ENCODE measurements at places on chromosomes 5 and 9.

- peak; percentile 72 for DNase-seq
Measured at GRCh38 chr9:96460882-96461281, 10.9 kb downstream of the HABP4 start.

DNA sequence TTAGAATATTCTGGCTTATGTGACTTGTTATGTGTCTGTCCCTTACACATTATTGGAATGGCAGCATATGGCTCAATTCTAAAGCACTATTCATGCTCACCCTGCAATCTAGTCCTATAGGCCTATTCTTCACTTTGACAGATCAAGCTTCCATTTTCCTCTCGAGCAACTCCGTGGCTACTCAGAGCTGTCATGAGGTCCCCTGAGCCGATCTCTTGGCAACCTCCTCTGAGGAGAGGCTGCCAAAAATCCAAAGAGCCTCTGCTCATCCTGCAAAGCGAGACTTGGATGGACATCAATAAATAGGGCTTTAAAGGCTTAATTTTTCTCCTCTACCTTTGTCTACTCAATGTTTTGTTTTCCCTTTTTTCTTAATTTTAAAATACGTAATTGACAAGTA lies 163.8 kb downstream of the GABRB2 start:
- no peak for DNase-seq

DNA sequence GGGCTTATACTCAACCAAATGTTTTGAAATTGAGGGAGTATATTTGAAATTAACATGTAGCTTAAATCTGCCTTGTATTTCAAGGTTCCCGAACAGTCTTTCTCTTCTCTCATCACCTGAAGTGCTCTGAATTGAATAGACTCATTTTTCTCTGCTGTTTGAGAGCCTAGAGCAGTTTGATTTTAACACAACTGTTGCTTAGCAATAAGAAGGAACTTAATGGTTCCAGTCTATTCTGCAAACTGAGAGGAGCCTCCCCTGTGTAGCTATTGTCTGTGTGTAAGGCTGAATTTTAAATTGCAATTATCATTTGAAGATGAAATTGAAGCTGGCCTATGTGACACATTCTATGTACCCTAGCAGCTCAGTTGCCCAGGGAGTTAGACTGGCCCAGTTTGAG lies 87.1 kb upstream of the CKMT2 start:
- DNase-seq, result no peak

DNA sequence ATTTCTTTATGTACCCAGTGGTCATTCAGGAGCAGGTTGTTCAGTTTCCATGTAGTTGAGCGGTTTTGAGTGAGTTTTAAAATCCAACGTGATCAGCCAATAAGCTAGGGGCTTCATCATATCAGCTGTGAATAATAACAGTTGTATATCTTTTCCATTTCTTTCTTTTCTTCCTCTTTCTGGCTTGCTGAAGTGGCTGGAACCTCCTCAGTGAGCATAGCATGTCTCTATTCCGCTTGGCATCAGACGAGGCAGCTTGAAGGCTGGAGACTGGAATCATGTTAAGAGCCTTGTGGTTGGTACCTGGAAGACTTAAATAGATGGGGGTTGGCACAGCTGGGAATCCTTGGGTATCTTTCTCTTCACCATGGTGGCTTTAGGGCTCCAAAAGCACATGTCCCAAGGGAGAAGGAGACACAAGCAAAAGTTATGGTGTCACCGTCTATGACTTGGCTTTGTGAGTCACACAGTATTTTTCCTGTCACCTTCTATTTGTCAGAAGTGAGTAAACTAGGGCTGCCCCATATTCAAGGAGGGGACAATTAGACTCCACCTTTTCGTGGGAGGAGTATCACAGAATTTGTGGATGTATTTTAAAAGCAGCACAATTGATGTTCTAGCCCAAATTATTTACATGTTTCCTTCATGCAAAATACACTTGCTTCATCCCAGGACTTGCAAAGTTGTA lies 38.0 kb upstream of the RETREG1 start:
- no peak for DNase-seq

GRCh38 chr5:179191506-179192184 lies 131.5 kb downstream of the ZNF354C start:
- DNase-seq, result no peak

- peak; percentile 93 for DNase-seq
Measured at GRCh38 chr5:73365301-73365853, 83.2 kb downstream of the FOXD1 start.

DNA sequence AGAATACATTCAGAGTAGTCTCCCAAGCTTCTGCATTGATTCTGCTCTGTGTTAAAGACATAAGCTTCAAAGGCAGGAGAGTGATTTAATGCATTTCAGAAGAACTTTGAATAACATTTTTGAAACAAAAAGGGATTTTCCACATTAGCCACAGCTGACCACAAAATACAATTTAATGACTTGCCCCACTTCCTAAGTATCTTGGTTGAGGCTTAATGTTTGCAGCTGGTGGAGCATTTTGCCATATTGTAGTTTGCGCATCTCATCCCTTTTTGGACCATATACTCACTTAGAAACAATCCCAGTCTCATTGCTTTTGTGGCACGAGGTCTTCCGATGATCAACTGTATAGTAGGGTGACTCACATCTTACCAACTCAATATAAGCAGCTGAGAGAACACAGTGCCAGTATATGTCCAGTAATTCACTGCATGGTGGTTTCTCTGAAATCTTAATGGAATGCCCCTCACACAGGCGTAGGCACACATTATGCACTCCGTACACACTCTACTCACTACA lies 455.8 kb upstream of the PTGER4 start:
- DNase-seq, result peak; percentile 91

- DNase-seq, result no peak
Measured at GRCh38 chr5:36880761-36881160, 4.2 kb downstream of the NIPBL start.

DNA sequence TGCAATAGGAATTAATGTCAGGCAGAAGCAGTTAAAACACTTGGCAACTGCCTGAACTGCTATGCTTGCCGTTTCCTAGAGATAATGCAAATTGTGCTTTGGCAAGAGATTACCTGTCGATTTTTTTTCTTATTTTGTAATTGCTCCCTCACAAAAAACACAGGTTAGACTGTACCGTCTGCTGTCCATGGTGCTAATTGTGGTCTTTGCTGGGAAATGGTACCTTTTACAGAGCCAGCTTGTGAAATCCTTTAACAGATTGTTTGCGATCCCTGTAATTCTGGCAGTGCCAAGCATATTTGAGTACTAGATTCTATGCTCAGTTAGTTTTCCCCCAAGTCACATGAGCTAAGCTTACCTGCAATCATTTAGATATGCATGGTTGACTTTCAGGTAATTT lies 2125.8 kb upstream of the WWC1 start:
- DNase-seq, result peak; percentile 3

DNA sequence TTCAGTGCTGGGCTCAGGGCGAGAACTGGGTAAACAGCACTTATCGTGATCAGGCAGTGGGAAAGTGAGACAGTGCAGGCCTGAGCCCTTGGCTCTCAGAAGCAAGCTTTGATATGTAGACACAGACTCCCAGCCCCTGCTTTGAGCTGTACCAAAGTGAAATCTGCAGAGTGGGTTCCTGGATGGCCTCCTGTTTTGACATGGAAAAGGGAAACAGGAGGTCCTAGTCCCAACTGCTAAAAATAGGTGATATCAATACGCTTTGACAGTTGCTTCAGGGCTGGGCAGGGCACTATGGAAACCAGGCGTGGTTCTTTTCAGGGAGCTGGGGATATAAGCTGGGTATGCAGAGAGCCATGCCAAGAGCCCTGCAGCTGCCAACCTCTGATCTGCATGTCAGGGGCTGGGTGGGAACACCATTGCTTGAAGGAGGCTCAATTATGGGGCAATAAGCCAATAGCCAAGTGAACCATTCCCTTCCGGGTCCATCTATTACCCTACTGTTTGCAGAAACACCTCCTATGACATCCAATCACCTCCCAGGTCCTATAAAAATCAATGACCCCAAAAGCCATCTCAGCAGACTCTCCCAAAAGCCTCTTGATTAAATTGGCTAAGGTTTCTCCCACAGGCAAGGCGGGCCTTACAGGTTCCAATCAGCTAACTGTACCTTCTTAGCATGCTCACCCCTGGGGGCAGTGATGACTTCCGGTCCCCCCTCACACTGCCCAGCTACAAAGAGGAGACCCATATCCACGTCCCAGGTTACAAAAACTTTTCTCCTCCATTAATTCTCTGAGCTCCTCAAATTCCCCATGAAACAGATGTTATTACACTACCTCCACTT lies 45.8 kb downstream of the EPB41L4B start:
- no peak for DNase-seq

DNA sequence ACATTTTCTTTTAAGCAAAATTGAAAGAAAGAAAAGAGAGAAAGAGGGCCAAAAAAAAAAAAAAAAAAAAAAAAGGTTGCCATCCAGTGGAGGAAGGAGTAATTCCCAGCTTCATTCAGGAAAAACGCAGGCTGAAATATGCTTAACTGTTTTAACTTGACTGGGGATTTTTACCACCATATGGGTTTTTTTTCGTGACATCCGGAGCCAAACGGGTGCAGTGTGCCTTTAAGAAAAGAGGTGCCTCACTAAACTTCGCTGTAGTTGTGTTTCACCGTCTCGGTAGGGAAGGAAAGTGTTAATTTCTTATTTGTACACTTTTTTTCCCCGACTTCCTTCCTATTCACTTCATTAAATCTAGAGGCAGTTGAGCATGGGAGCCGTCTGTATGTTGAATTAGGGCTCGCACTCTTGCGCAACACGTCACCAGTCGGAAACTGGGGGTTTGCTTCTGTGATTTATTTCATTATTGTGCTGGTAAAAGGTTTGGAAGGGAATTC lies 143.0 kb downstream of the SMARCA2 start:
- peak; percentile 77 for DNase-seq

GRCh38 chr9:106758911-106759310 lies 104.1 kb upstream of the ZNF462 start:
- DNase-seq, result no peak

DNA sequence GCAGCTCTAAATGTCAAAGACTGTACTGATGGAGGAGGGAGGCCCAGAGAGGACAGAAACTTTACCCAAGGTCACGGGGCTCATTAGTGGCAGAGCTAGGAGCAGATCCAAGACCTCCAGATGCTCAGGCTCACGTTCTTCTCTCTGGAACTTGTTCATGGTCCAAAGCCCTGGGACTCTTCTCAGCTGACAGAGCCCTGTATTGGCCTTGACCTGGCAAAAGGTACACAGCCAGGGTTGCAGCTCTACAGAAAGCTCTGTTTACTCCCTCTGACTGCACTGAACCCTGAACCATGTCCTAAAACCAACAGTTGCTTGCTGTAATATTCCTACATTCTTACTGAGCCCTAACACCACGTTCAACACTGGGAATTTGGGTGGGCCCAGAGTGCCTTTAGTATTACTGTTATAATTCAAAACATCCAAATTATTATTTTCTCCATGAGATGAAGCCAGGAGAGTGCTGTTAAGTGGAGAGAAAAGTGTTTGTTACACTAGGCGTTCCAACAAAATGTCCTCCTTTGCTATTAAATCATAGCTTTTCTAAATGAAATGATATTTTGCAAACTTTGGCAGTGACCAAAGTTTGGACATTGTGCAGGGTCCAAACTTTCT lies 602.4 kb upstream of the CLINT1 start:
- no peak for DNase-seq

DNA sequence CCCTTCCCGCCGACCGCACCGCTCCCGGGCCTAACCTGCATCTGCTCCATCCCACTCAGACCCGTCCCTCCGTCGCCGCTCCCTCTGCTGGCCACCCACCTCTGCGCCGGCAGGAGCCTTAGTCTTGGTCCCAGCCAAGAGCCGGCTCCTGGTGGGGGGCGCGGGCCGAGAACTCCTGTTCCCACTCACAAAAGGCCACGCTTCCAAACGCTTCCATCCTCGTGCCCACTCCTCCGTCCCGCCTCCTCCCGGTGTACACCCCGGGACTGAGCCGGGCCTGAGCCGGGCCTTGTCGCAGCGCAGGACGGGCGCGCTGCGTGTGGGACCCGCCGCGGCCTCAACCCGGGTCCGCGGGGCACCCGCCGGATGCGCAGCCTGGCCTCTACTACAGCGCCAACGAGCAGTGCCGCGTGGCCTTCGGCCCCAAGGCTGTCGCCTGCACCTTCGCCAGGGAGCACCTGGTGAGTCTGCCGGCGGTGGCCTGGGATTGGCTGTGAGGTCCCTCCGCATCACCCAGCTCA lies 7.5 kb downstream of the ADAMTS13 start:
- DNase-seq, result no peak

DNA sequence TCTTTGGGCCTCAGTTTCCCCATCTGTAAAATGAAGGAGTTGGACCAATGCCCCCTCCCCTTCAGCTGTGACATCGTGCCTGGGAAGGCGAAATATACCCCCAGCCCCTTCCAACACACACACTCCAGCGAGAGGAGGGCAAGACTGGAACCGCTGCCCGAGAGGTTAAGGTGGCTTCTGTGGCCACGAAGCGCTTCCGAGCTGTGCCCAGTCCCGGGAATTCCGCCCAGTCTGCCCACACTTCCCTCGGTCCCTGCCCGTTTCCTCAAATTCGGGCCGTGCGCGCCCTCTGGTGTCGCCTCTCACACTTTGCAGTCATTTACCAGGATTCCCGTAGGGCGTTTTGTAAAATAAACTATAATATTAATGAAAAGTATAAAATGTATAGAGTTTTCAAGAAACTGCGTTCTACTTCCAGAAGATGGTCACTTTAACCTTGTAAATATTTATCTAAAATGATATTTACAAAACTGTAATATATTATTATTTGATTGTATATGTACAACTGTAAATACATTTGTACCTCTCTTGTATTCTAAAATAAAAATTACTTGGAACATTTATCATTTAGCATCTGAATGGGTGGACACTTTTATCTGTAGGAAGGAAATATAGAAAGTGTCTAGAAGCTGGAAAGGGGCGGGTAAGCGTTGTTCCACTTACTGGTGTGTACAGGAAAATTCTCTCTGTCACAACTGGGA lies 11.0 kb upstream of the EXOSC2 start:
- DNase-seq, result peak; percentile 60

DNA sequence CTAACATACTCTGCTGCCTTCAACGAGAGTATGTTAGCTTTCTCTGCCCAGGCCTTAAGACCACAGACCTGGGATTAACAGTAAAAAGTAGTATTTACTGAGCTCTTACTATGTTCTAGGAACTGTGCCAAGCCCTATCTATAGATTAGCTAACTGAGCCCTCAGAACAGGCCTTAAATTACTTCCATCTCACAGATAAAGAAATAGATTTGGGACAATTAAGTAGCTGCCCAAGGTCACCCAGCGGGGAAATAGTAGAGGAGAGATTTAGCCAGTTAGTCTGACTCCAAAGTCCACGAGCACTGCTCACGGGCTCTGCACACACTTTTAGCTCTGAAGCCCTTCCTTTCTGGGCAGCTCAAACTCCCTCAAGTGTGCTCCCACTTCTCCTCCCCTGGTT lies 64.5 kb upstream of the EQTN start:
- no peak for DNase-seq

DNA sequence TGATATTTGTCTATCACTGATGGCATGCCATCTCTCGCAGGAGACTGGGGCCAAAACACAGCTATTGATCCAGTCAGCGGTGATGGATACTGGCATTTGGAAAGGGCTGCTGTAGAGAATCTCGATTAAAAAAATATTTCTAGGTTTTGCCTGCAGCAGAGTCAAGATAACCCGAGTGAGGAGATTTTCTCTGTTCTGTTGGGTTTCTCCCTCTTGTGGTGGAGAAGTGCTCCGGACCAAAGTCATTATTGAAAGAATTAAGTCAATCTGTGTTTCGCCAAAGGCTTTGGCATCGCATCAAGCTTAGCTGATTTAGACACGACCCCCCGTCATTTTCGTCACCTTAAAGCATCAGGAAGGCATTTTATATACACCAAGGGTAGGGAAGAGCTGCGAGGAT lies 97.1 kb upstream of the IRX2 start:
- DNase-seq, result peak; percentile 17

GRCh38 chr9:74800226-74800625 lies 87.5 kb downstream of the TRPM6 start:
- no peak for DNase-seq

Measured in fibroblast of skin of right biceps (primary cell).